ENCODE measurements at places on chromosomes 7 and 10. TPM values are rescaled to one million over a fixed set of nuclear protein-coding genes. Genes with fewer than 3 reads are reported as not detected.

FAM241B gene
- polyA plus RNA-seq, result 9.2 TPM

GRCh38 chr10:288316-289200 lies 153.3 kb downstream of the ZMYND11 start:
- no peak for DNase-seq

DNA sequence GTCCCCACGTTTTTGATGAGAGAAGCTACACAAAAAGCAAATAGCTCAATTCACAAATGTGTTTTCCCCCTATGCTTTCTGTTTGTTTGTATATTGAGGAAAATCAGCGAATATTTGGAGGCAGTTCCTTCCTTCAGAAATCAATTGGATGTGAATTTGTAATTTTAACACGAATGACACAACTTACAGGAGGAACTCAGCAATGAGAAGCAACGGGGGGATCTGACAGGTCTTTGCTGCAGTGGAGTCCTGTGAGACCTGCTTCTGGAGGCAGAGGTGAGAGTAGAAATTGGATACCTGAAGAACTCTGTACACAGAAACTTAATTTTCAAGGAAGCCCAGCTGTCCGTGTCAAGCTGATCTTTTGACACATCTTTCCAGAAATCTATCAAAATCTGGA lies 370.4 kb downstream of the GFRA1 start:
- no peak for DNase-seq

GRCh38 chr7:20595971-20596370 lies 19.5 kb upstream of the ABCB5 start:
- DNase-seq, result no peak
